ENCODE measurements at places on chromosomes 3 and 15. TPM values are rescaled to one million over a fixed set of nuclear protein-coding genes. Genes with fewer than 3 reads are reported as not detected.

CTSH gene
- total RNA-seq, result 610 TPM

LSMEM2 gene
- 0.20 TPM for total RNA-seq

GRCh38 chr3:46699676-46700523, 1.3 kb upstream of the TMIE start:
- DNase-seq, result no peak

DNA sequence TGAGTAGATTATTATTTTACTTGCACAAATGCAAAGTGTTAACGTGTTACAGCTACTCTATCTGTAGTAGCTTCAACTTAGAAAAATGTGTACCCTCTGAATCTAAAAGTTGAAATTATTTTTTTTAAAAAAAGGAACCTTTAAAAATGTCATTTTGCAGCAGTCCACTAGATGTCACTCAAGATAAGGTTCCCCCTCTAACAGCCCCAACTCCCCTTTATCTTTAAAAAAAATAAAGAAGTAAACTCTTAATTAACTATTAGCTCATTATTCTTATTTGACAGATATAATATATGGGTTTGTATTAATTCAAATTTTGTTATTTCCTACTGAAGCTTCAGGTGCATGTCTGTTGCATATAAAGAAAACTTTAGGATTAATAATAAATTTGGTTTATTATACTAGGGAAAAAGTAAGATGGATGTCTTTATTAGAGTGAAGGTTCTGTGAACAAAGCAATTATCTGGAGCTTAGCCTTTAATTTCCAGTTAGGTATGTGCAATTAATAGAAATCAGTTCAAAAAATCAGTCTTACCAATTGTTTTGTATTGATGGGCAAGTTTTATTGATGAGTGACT, 288.5 kb downstream of the VGLL3 start:
- DNase-seq, result no peak

DNA sequence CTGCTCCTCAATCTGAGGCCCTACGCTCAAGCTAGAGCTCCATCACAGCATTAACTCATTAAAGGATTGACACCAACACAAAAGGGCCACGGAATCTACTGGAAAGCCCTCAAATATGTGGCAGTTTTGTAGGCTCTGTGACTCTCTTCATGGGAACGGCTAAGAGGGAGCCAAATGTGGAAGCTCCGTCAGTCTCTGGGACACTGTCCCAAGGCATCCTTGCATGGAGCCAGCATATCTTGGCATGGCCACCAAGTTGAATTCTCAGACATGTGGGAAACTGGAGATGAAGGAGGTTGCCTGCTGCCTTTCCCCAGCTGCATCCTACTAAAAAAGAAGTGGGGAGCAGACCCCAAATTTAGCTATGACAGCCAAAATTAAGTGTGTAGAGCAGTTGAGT, 296.9 kb downstream of the NTRK3 start:
- DNase-seq, result no peak
